Testis (tissue), 5 donors: ENCODE measurements at places on chromosomes 13 and 19.

DNA sequence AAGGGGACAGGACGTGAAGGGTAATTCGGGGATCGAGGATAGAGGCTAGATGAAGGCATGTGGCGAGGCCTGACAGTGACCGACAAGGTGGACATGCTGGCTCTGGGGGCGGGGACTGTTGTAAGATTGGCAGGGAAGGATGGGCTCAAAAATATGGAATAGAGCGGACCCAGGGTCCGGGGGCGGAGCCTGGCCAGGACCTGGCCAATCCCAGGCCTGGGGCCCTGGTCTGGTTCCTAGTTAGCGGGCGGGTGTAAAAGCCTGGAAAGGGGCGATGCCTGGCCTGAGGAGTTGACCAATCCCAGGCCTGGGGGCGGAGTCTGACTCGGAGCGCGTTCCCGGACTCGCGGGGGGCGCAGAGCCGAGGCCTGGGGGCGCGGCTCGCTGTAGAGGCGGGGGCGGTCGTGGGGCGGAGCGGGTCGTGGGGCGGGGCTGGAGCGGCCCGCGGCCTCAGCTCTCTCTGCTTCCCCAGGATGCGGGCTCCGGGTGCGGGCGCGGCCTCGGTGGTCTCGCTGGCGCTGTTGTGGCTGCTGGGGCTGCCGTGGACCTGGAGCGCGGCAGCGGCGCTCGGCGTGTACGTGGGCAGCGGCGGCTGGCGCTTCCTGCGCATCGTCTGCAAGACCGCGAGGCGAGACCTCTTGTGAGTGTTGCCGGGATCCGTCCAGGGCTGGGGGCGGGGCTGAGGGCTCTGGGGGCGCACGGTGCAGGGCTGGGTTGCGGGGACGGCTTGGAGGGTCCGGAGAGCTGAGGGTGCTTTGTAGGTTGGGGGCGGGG is at the start of gene SLC27A1:
Gene SLC27A1, plus strand, starts transcription at position 457 of the 774 bp plus-strand sequence. Its CDS starts 17 bp downstream, at position 474.
- DNase-seq, result peak; percentile 100

DNA sequence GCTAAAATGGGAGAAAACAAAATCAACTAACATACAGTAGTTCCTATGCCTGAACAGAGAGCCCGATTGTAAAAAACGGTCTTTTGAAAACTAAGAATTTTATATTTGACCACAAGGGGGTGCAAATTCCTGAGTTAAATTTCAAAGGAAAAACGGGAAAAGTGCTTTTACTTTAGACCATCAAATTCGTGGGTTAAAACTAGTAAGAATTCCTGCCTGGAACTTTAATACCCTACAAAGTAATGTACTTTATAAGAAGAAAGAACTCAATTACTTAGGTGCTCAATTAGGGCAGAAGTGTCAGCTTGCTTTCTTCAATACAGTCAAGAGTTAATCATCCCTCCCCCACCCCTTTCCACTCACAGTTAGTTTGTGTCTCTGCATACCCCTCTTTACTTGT is 69.8 kb downstream of the KCNRG start:
- no peak for DNase-seq

DNA sequence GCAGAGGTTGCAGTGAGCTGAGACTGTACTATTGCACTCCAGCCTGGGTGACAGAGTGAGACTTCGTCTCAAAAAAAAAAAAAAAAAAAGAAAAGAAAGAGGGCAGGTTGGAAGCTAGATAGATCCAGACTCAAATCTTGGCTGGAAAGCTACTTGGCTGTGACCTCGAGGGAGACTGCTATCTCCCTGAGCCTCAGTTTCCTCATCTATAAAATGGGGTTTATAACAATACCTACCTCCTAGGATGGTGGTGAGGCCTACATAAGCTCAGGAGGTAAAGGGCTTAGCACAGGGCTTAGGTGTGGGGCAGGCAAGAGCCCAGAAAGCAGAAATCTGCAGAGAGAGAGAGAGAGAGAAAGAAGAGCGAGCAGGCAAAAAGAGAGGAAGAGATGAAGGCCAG is 24.2 kb upstream of the DACT3 start:
- no peak for DNase-seq

DNA sequence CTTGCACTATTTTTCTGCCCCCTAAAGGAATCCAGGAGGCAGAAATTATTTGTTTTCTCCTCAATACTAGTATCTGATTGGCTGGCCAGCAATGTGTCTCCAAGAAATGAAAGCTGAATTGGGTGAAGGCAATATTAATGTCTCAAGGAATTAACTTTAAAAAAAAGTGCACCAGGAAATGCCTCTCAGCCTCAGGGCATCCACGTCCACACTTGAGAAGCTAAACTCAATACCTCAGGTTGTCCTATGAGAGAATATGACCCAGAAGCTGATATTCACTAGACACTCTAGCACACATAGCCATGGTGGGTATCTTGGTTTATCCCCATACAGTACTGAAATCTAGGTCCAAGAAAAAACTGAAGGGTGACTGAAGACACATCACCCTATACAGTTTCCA is 2.1 kb downstream of the ZNF91 start:
- no peak for DNase-seq

GRCh38 chr19:38229585-38230073 is 5.6 kb upstream of the DPF1 start:
- DNase-seq, result peak; percentile 77

GRCh38 chr19:11921852-11922495 is 2.9 kb upstream of the ZNF700 start:
- DNase-seq, result peak; percentile 68

DNA sequence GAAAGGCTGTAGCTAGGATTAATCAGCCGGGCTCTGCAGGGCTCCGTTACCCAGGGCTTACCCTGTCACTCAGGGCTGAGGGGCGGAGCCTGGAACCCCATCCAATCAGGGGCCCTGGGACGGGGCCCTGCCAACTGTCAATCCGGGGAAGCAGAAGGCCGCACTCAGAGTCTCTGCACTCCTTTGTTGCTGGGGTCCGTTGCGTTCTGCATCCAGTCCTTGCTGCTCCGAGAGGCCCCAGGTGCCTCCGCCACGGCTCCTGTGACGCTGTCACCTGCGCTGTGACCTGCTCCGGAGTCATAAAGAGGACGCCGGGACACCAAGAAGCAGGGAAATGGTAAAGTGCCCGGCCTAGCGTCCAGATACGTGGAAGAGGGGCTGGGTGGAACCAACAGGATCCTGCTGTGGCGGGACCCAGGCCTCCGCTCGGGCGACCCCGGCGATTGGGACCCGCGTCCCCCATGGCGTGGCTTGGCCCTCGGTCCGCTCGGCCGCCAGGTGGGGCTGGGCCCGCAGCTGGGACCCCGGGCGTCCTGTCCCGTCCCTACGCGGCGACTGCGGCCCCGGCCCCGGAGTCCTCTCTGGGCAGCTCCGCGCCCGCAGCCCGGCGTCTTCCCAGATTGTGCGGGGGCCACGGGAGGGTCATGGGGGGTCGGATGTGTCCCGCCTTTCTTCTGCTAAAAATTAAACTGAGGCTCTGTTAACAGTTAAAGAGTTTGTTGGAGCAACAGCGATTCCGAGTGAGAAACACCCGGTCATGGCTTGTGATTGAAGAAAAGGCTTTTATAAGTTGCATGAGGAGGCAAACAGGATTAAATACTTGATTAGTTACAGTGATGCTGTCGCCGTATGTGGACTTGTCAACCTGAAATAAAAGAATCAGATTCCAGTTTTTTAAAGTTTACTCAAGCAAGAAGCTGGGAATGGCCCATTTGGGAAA is at the start of gene ZNF491:
Gene ZNF491, plus strand, starts transcription at position 133 of the 940 bp plus-strand sequence. CDS start 7,431 bp downstream, outside the sequence.
- peak; percentile 95 for DNase-seq

GRCh38 chr19:52522551-52522950 is 4.9 kb upstream of the ZNF808 start:
- peak; percentile 29 for DNase-seq
